ENCODE measurements at places on chromosomes 3 and 15.

GRCh38 chr3:159026510-159026909 is 224.7 kb downstream of the MFSD1 start:
- no peak for DNase-seq

- no peak for DNase-seq
Observed at GRCh38 chr3:128585189-128585588, 65.4 kb downstream of the RPN1 start.

DNA sequence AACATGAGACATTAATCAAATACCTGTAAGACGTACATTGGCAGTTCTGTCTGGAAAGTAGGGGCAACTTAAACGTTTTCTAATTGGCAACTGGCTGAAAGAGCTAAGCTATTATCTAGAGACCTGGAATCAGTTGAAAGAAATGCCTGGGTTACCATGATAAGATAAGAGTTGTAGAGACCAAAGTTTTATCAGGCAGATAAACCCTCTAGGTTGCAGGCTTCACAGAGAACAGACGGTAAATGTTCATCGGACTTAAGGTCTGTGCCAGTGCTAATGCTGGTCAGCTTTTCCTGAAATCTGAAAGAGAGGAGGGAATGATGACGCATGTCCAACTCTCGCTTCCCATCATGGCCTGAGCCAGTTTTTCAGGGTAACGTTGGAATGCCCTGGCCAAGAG is 196.2 kb downstream of the ROBO2 start:
- DNase-seq, result no peak

DNA sequence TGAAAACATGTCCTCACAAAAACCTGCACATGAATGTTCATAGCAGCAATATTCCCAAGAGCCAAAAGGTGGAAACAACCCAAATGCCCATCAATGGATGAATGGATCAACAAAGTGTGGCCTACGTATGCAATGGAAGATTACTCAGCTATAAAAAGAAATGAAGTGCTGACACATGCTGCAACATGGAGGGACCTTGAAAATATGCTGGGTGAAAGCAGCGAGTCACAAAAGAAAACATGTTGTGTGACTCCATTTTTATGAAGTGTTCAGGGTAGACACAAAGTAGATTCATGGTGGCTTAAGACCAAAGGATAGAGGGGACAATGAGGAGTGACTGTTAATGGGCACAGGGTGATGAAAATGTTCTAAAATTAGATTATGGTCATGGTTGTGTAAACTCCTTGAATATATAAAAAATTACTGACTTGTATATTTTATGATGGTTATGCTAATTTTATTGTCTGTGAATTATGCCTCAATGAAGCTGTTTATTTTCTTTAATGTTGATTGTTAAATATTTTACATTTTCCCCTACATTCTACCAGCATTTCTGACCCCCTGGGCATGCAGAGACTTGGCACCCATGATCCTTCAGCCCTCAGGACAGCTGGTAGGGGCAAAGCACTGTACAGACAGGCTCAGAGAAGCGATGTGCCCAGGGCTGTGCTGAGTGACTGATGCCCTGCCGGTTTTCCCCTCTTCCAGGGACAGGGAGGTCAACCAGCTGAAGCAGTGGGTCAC is 37.8 kb downstream of the CFAP100 start:
- DNase-seq, result no peak

DNA sequence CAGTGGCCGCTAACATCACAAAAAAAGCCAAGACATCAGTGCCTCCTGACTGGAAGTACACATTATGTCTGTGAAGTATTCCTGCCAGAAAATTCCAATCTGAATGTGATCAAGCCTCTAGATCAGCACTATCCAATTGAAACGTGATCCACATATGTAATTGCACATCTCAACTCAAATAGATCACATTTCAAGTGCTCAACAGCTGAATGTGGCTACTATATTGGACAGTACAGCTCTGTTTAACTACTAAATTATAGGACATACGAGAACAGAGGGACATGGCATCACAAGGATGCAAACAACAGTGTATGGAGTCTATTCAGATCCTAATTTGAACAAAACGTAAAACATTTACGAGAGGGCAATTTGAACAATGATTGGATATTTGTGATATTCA is 542 bp upstream of the UBAP1L start:
- DNase-seq, result peak; percentile 45

Measured in NCI-H1436 (cell line).